Stimulated activated CD4-positive, alpha-beta T cell treated with anti-CD3 and anti-CD28 coated beads, TNF-alpha, amount 100 ng/mL, for 48 hours (primary cell): ENCODE measurements at places on chromosomes 1 and 21.

DNA sequence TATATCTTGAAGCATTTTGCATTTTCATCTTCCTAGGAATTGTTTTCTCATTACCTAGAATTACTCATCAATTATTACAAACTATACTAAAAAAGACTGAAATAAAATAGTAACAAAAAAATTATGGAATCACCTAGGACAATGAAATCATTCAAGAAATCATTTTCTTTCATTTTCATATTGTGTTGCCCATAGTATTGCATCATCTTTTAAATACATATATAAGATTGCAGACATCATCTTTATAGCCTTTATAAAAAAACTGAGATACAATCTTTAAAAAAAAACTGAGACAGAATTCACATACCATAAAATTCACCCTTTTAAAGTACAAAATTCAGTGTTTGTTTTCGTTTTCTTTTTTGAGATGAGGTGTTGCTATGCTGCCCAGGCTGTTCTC, 29.6 kb downstream of the GDAP2 start:
- DNase-seq: no peak

DNA sequence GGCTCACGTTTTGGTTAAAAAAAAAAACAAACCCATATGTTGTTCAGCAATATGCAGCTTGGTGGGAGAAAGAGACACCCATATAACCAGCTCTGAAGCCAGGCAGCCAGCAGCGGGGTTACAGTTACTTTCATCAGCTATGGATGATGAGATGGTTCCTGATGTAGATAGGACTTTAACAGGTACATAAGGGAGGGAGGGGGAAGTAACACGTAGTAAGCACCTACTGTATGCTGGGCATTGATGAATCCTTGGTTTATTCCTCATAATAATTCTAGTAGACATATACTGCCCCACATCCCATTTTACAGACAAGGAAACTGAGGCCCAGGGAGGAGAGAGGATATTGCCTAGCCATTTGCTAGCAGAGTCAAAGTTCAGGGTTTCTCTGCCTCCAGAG, 2.0 kb downstream of the SLC1A7 start:
- DNase-seq: no peak

DNA sequence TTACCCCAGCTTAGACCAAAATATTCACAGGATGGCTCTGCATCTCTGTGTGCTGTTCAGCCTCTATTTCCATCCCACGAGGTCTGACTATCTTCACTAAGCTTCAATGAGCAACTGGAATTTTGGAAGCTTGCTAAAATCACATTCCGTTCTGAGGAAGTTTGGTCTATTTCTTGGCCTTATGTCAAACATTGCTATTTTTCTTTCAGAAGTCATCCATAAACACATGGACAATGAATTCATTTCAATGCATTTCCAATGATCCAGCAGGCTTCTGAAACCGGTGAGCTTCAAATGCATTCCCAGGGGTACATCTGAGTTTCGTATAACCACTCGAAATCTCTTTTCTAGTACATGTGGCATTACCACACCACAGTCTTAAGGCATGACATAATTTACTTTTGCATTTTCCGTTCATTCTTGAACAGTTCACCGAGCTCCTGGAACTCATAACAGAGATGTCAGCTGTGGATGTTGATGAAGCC, 294.1 kb upstream of the KAZN start:
- no peak for DNase-seq

GRCh38 chr21:29379517-29380054, 80.9 kb downstream of the BACH1 start:
- DNase-seq: no peak

DNA sequence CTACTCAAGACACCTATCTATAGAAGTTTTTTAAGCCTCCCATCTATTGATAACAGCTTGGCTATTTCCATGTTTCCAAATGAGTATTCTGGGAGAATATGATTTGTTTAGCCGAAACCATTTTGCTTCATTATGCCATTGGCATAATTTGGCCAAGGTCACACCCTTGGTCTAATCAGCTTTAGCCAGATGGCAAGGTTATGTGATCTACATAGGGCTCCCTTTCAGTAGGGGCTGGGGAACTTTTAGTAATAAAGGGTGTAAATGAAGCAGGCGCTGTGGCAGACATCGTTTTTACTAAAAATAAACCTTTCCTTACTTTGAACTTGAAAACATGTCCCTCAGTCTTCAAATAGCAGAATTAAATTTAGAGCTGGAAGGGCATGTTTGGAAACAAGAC, 3.0 kb upstream of the PDC start:
- no peak for DNase-seq

- no peak for DNase-seq
Measured at GRCh38 chr1:156705321-156705917, at the start of gene CRABP2. TSS of gene CRABP2 (minus strand) at chr1:156705583. CDS start at chr1:156705446, 137 bp downstream.

DNA sequence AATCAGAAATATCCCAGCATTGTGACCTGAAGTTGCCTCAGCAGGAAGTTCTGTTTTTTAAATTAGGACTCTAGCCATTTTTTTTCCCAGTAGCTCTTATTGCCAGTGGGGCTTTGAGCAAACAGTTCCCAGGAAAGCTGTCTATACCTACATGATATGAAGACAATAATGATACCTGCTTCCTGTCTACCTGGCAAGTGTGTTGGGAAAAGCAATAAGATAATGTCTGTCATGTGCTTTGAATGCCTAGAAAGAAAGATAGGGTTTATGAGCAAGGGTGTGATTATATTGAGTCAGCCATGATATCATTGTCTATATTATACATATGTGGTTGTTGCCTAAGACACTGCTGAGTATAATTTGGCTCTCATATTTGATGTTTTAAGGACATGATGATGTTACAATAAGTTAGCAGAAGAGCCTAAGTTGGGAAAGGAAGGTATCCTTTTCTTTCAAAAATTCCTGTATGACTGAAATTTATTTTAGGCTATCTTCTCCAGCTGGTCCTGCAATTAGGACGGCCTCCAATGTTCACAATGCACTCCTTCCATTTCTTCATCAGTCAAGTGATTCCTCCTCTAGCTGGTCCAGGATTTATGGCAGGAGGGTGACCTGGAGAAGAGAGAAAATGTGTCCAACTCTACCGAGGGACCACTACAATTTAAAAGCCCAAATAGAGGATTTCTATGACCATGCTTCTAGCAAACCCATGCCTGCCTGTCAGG, 99.6 kb upstream of the CDC42BPA start:
- no peak for DNase-seq

DNA sequence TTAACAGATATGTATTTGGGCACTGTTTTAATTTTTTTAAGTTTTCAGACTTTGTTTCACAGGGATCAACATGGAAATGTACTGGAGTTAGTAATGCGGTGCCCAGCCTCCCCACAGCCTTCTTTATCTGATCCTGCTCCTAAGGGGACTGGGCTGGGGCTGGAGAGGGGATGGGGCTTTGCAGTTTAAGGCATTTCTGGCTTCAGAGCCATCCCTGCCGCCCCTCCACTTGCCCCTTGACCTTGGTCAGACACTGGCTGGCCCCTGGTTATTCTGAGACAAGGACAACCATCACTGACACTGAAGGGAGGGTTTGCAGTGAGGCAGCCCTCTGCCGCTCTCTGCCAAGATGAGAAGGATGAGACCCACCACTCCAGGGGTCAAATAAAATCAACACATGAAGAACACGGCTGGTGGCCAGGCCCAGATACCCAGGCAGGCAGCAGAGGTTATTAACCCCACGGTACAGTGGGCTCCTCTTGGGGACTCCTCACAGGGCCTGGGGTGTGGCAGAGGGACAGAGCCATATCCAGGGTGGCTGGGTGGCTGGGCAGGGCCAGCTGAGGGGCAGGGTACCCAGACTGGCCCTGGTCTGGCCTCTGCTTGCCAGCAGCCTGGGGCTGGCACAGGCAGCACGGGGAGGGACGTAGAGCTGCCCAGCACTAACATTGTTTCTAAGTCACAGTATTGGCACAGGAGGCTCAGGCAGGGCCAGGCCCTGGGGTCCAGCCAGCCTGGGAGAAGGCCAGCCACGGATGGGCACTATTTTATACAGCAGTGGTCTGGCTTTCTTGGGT, 7.2 kb upstream of the UBE2U start:
- DNase-seq: no peak

DNA sequence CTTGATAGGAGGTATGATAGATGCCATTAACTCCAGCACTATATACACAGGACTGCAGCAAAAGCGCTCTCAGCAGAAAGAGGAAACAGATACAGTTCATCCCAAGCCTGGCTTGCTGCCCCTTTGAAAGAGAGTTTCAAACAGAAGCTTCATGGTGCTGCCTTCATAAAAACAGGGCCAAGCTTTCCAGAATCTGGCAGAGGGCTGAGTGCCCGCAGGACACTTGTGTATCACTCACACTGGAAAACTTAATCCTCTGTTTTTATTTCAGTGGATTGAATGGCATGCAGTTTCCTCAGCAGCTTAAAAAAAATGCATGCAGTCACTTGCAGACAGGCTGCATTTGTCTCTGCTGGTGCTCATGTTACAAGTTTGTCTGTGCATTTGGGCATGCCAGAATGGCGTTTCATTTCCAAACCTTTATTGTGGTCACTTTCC, 40.4 kb downstream of the KCNJ15 start:
- no peak for DNase-seq

GRCh38 chr1:21573475-21573874, 64.3 kb downstream of the ALPL start:
- DNase-seq: no peak

DNA sequence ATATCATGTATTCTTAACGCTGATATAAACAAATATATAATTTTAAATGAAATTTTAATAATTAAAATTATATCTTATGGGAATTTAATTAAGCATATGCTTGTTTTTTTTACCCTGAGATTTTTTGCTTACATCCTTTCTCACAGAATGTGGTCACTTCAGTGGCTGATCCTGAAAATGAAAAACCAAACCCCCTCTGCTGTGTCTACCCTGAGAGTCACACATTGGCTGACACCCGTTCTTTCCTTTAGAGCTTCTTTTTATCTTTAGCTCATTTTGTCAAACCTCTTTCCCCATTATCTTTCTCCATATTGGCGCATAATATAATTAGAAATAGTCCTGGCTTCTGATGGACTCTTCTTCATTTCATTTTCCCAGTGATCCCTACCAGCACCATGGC, 10.8 kb upstream of the CACYBP start:
- DNase-seq: no peak

GRCh38 chr1:110873856-110874255, 908 bp downstream of the CD53 start:
- DNase-seq: no peak

DNA sequence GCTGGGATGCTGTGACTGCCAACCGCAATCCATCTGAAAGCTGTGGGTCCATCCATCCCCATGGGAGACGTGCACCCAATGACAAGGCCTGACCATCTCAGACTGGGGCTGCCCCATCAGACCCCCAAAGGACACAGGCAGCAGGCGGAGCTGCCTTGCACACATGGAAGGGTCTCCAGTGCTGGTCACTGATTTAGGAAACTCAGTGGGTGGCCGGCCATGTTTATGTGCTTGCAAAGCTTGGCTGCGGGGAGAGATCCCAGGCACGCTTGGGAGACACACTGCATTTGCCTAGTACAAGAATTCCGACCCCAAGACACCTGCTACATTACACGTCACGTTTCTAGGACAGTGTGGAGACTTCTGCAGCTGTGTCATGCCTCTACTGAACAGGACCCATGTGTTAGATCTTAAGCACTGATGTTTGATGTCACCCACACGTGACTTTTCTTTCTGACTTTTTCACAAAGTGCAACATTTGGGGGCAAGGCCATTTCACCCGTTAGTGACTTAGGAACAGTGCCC, 181.4 kb downstream of the CLIC6 start:
- no peak for DNase-seq

- DNase-seq: no peak
Measured at GRCh38 chr1:6302568-6302967, 41.7 kb upstream of the GPR153 start.

GRCh38 chr1:89877756-89878155, 56.9 kb downstream of the LRRC8D start:
- no peak for DNase-seq

GRCh38 chr1:94031591-94031990, 89.4 kb downstream of the ABCA4 start:
- DNase-seq: no peak

DNA sequence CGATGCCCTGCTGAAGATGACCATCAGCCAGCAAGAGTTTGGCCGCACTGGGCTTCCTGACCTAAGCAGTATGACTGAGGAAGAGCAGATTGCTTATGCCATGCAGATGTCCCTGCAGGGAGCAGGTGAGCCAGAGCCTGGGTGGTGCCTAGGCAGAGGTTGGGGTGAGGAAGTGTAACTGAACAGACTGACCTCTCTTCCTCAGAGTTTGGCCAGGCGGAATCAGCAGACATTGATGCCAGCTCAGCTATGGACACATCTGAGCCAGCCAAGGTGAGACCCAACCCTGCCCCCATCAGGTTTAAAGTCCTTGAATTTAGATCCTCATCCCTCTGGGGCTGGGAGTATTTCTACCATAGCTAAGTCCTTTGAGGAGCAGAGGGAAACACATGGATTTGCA, 11.8 kb downstream of the PSMD4 start:
- no peak for DNase-seq

GRCh38 chr1:59397139-59397858, 100.4 kb downstream of the FGGY start:
- no peak for DNase-seq

DNA sequence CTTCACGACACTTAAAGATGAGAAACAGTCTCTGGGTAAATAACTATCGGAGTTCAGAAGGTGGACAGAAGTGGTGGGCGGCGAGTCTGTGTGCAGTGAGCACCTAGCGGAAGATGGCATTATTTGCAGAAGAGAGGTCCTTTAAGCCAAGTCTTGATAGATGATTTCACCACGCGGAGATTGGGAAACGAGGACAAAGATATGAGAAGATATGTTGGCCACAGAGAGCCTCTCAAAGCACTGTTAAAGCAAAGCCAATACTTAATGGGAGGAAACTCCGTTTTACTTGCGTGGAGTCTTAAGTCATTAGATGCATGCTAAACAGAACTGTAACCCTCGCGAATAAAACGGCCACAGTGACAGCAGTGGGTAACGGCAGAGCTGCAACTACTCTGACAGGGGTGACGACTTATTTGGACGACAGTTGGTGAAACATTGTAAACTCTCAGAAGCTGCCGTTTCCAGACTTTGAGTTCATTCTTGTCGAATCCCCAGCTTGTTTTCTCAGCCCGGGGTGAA, 577 bp upstream of the CEP350 start:
- peak; percentile 31 for DNase-seq

DNA sequence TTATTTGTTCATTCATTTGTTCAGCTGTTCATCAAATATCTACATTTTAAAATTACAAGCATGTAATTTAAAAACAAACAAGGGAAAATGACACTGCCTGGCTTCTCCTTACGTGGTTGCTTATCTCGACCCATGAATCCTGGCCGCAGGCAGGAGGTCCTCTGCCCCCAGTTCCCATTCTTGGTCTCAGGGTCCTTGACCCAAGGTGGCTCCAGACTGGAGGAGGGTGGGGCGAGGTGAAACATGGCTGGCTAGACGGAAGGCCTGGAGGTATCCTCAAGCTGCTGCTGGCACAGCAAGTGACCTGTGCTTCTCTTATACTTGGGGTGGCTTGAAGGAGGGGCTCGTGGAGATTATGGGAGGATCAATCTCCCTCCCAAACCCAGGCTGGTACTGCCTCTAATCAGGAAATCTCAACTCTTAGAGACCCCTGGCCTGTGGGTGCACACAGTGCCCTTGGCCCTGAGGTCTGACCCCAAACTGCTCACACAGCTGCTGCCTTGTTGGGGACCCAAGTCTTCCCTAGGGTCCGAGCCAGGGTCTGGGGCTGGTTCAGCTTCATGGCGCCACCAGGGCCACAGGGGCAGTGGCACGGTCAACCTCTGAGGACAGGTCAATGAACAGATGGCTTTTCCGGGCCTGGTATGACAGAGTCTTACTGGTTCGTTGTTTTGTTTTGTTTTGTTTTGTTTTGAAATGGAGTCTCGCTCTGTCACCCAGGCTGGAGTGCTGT, 63.7 kb downstream of the SCCPDH start:
- DNase-seq: no peak
